ENCODE measurements at places on chromosomes 1 and 21. TPM values are rescaled to one million over a fixed set of nuclear protein-coding genes. Genes with fewer than 3 reads are reported as not detected.

The AADACL3 gene
- not detected for total RNA-seq

The TMEM82 gene
- not detected for total RNA-seq

The MIXL1 gene
- total RNA-seq, result not detected

The AJAP1 gene
- 0.29 TPM for total RNA-seq

The NUF2 gene
- total RNA-seq, result 1.8 TPM

The PTPRU gene
- total RNA-seq, result 9.4 TPM

The KRTAP19-6 gene
- total RNA-seq, result not detected

The NBPF8 gene
- total RNA-seq, result 9.8 TPM

The CTBS gene
- total RNA-seq, result 13.0 TPM

The FOXD3 gene
- not detected for total RNA-seq

The RNU1-2 gene
- total RNA-seq, result under 0.01 TPM

The TNFRSF4 gene
- not detected for total RNA-seq

The ARHGAP30 gene
- not detected for total RNA-seq

The SH2D5 gene
- 1.8 TPM for total RNA-seq

The DOP1B gene
- 23.6 TPM for total RNA-seq

The KLHDC9 gene
- 1.5 TPM for total RNA-seq

The ACOT11 gene
- total RNA-seq, result 2.9 TPM

The ANKRD13C gene
- 39.1 TPM for total RNA-seq
